ENCODE measurements at places on chromosomes 5 and 9.

DNA sequence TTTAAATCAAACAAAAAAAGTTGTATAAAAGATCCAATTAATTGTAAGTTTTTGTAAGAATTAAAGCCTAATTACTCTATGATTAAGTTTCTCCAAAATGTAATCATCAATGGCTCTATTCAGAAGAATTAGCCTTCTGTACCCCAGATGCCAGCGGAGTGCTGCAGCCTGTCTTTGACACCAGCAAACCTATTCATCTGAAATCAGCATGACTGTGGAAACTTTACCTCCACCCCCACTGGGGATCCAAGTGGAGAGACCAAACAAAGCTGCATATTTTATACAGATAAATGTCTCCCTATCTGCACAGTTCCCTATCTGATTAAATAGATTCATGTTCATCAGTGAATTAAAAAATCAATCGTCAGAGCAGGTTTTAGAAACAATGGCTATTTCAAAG, 426.8 kb downstream of the KIAA0825 start:
- DNase-seq: no peak

- peak; percentile 21 for DNase-seq
Observed at GRCh38 chr5:80935811-80936385, 24.3 kb upstream of the RASGRF2 start.

DNA sequence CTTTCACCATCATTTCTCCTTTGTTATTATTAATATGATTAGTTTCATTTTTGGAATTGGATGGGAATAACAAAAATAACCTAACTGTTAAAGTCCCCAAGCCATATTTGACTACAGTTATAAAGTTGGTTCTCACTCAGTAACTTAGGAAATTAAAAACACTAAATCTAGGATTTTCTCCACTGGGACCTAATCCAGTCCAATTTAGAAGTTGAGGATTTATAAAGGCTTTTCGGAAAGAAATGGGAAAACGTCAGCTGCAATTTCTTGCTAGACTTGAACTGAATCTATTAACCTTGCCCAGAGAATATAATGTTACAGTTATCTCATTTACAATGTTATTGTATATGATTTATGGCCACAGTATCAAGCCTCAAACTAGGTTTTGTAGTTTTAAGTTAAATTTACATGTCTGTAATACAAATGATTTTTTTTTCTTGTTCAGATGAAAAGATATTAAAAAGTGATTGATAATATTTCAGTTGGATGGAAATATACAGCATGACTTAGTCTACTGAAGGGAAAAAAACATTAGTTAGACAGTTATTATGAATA, 524.3 kb upstream of the GRAMD2B start:
- no peak for DNase-seq

DNA sequence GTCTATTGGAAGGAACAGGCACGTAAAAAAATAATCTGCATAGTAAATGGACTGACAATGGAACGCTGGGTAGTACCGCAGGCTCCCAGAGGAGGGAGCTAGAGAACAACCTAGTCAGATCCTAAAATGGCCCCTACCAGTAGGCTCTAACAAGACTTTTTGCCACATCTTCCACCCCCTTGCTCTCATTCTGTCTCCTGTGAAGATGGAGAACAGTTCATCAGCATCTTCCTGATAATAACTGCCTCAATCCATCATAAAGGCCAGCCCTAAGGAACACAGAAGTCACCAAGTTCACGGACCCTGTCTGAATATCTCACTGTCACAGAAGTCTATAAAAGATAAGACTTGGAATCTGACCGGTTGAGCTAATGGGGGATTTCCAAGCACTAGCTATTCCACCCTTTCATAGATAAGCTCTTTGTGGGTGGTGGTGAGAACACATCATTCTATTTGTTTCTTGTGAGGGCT, 133.4 kb downstream of the SLC1A3 start:
- DNase-seq: peak; percentile 84

DNA sequence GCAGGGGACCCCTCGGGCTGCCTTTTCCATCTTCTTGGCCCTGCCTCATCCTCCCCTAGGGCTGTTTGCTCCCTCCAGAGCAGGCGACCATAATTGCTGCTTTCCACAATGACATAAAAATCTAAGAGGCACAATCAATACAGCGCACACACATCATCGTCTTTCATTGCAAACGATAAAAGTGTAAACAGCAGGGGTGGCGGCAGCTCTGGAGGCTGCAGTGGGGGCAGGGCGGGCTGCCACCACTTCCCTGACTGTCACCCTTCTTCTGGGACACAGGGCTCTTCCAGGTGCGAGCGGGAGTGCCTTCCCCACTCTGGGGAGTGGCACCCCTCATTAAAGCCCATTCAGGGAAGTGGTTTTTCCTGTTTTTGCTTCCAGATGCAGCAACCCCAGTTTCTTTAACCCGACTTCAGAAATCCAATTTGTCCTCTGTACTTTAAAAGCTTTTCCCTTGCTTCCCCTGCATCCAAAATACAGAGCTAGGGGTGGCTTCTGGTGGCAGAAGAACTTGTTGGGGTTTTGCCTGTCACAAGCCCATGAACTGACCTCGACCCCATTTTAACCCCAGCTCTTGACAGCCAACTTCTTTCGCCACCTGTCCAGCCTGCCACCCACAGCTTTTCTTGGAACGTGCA, 45.7 kb downstream of the TSPAN17 start:
- DNase-seq: no peak

GRCh38 chr5:136375920-136376319, 10.6 kb upstream of the TRPC7 start:
- no peak for DNase-seq

DNA sequence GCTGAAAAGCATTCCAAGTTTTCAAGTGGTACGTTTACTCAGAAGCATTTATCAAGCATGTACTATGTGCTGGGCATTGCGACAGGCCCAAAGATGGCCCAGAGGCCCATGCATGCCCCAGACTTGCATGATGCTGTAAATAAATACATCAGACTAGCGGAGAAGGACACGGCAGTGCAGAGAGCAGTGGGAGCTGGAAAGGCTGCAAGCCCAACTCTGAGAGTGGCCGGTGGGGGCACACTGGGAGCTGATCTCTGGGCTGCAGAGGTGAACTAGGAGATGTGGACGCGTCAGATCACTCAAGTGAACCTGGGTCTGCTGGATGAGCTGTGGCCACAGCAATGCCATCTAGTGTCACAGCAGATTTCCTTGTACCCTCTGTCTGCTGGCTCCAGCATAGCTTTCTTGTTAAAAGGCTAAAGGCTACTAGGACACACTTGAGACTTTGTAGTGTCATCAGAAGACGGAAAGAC, 246.9 kb downstream of the FANCC start:
- DNase-seq: no peak

DNA sequence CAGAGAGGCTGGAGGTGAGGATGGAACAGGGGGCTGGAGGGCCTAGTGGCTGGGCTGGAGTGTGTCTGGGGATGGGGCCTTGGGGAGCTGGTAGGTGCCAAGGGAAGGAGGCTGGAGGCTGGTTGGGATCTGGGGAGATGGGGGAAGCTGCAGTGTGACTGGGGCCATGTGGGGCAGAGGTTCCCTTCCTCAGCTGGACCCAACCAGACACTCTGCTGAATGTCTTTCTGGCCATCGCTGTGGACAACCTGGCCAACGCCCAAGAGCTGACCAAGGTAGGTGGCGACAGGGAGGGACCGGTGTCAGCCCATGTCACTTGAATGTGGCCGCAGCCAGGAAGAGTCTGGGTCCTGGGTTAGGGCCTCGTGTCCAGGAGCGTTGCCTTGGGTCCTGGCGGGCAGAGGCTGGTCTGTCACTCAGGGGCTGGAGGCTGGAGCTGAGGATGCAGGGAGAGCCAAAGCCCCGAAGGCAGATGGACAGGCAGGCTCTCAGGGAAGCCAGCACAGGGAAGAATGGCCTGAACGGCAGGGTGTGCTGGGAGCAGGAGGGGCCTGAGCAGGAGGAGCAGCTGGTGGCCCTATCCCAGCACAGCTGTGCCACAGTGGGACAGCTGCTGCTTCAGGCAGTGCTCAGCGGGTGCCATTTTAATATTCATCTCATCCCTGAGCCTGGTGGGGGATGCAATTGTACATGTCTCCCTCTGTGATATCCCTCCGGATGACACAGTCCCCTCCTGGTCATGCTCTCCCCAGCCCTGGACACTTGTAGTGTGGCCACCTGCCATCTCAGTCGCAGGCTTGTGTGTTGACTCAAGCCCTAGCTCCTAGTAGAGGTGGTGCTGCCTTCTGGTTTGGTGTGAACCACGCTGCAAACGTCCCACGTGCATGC, 132.5 kb downstream of the CACNA1B start:
- DNase-seq: no peak

DNA sequence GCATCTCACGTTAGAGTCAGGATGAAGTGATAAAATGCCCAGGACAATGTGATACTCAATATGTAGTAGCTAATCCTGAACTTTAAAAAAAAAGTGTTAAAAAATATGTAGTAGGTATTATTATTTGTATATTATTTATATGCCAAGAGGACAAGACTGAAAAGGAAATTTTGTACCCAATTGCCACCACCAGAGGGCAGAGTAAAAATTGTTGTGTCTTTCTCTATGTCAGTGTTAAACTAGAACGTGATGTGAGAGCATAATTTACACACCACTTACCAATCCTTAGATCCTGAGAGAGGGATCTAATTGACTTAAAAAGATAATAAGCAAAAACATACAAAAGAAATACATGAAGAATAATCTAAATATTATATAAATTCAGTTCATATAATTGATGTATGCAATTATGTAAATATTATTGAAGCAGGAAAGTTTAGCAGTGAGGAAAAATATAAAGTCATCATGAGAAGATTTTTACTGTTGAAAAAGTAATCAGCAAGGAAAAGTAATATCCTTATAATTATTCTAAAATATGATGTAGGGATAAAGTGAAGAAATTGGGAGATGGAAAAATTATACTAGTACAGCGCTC, 288.9 kb downstream of the RAB3C start:
- DNase-seq: no peak

DNA sequence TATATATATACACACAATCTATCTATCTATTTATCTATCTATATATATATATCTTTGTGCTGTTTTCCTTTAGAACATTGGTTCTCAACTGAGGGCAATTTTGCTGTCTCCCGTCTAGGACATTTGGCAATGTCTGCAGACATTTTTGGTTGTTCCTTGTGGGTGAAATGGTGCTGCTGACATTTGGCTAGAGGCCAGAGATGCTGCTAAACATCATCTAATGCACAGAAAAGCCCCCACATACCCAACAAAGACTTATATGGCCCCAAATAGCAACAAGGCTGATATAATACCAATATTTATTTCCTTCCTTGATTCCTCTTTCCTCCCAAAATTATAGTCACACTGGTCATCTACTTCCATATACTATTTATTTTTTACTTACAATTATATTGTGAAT, 197.5 kb downstream of the TRPM3 start:
- DNase-seq: no peak

DNA sequence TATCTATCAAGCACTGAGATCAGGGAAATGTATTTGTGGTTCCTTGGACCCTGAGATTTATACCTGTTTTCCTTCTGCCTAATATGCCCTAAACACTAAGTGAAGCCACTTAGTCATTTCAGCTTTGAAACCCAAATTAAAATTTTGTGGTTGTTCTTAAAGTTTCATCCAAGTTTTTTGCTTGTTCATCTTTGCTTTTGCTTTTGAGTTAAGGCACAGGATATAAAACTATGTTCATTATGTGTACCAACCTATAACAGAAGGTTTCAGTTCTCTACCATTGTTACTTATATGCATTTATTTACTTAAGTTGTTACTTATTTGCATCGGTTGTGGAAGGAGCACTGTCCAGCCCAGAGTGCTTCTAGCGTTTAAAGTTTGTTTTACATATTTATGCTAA, 382.3 kb downstream of the PTPRD start:
- no peak for DNase-seq

All from activated CD4-positive, alpha-beta memory T cell treated with anti-CD3 and anti-CD28 coated beads for 36 hours (primary cell).